Foreskin melanocyte (primary cell): ENCODE measurements at places on chromosomes 2 and 18.

DNA sequence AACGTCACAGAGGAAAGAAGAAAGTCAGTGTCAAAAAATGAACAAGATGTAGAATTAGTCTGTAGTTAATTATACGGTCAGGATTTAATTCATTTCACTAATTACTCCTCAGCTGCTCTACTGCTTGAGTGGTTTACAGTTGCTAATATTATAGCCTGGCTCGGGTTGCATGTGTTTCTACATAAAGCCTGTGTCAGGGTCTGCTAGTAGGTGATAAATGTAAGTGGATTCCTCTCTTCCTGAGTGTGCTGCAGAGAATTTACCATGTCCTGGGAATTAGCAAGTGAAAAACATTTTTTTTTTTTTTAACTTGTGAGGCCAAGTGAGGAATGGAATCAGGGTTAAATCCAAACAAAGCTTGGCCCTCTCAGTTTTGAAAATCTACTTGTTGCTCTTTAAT lies 622.6 kb downstream of the EPHA4 start:
- DNase-seq = no peak

DNA sequence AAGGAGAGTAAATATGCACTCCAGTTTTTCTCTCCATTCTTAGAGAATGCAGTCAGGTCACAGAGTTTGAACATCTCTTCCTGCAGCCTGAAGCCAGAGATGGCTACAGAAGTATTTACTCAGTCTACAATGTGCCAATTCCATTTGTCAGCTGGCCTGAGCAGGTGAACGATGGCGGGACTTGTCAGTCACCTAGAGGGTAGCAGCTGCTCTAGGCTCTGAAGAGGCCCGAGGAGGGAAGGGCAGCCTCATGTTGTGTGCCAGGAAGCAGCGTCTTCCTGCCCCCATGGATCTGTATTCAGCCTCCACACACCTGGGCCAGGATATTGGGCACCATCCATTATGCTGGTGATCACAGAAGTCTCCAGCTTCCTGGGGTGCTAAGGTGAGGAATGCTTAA lies 316.7 kb upstream of the CHAC2 start:
- no peak for DNase-seq

DNA sequence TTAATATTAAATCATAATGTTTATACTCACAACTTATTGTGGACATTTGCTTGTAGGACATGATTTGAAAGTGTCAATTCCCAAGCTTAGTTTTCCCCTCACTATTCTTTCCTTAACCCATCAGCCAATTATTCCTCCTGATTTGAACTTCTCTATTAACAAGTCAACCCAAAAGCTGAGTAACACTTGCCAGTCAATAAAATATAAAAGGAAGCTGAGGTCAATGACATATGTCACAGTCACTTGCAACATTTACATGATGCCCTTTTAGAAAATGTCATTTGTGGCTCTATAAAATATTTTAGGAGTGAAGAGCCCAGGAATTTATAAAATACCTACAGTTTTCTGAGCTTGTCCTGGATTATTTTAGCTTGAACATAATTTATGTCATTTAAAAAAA lies 7.2 kb downstream of the CCDC68 start:
- no peak for DNase-seq

GRCh38 chr18:77651441-77651840 lies 401.8 kb downstream of the GALR1 start:
- no peak for DNase-seq

DNA sequence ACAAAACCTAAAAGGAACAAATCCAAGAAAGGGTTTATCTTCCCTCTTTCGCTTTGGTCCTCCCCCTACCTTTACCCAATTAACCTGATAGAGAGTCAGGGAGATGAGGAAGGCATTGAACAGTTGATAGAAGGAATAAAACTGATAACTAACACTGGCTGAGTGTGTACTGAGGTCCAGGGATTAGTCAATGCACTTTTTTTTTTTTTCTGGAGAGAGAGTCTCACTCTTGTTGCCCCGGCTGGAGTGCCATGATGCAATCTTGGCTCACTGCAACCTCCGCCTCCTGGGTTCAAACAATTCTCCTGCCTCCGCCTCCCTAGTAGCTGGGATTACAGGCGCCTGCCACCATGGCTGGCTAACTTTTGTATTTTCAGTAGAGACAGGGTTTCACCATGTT lies 250.2 kb upstream of the CWC22 start:
- DNase-seq = no peak

DNA sequence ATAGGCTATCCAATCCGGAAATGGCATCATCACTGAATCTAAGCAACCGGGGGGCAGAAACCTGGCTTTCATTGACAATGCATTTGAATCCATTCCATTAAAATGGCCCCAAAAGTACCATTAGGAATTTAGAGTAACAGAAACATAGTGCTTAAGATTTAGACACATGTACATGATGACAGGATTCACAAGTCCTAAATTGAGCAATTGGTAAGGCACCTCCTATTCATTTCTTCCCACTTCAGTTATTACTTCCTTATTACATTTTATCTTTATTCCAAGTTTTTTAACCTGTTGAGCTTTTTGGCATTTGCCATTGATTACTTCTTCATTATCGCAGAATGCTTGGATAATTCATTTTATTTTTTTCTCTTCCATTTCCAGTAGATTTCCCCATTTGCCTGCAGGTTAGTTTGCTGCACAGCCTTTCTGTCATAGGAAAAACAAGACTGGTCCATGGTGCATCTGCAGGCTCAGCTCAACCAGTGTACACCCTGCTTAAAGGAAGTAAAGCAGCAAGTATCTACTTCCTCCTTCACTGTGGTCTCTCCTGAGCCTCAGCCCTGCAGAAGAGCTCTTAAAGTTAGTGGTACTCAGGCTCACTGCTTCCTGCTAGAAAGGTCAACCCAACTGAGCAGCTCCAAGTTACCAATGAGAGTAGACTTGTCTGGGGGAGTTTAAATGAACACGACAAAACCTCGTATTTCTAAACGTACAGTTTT lies 89.2 kb downstream of the DOCK10 start:
- no peak for DNase-seq

- DNase-seq = no peak
These were observed 1.4 kb downstream of the RAB11FIP5 start for GRCh38 chr2:73111073-73112025.

GRCh38 chr2:60499651-60500265 lies 53.7 kb downstream of the BCL11A start:
- DNase-seq = no peak

DNA sequence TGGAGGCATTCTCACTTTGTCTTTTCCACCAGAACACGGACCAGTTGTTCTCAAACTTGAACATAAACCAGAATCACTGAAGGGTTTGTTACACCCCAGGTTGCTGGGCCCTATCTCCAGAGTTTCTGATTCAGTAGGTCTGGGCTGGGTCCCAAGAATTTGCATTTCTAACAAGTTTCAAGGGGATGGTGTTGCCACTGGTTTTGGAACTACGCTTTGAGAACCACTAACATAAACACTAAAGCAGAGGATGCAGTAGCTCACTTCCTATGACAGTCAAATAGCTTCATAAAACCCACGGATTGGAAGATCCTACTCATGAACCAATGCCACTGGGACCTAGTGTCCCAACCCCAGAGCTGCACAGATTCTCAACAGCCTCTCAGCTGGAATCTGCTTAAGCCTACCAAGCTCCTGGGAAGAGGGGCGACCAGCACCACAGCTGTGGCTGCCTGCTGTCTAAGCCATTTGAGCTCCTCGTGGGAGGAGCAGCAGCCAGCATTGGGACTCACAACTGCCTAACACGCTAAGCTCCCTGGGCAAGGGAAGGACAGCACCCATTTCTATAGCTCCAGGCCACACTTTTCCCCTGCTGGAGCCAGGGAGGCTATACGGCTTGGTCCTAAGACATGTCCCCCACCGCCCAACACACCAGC lies 62.5 kb downstream of the C1D start:
- DNase-seq = no peak

GRCh38 chr2:241005569-241005968 lies 7.2 kb downstream of the SNED1 start:
- DNase-seq = no peak

DNA sequence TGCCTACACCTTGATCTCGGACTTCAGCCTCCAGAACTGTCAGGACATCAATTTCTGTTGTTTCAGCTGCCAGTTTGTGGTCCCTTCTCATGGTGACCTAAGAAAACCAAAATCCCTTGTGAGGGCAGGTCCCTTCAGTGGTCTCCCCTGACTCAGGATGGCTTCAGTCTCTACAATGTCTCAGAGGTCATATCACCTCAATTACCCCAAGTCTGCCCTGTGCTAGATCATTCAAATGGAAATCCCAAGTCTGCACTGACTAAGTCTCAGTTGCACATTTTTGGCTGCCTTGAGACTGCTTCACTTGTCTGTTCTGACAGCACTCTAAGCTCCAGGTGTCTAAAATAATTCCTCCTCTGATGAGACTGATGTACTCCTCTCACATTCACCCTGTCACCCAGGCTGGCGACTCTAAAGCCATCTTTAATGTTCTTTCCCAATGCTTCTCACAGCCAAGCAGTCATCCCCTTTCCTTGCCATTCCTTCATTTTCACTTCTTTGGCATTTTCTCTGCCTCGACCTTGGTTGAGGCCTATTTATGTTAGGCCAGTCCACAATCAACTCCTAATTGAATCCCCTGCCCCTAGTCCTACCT lies 470.8 kb downstream of the DLGAP1 start:
- no peak for DNase-seq

GRCh38 chr2:25301453-25302352 lies 40.0 kb downstream of the DNMT3A start:
- DNase-seq = no peak

- no peak for DNase-seq
These were observed 823.1 kb downstream of the EPHA4 start for GRCh38 chr2:220748875-220749479.

- no peak for DNase-seq
These were observed 48.0 kb downstream of the COA5 start for GRCh38 chr2:98560256-98560771.

DNA sequence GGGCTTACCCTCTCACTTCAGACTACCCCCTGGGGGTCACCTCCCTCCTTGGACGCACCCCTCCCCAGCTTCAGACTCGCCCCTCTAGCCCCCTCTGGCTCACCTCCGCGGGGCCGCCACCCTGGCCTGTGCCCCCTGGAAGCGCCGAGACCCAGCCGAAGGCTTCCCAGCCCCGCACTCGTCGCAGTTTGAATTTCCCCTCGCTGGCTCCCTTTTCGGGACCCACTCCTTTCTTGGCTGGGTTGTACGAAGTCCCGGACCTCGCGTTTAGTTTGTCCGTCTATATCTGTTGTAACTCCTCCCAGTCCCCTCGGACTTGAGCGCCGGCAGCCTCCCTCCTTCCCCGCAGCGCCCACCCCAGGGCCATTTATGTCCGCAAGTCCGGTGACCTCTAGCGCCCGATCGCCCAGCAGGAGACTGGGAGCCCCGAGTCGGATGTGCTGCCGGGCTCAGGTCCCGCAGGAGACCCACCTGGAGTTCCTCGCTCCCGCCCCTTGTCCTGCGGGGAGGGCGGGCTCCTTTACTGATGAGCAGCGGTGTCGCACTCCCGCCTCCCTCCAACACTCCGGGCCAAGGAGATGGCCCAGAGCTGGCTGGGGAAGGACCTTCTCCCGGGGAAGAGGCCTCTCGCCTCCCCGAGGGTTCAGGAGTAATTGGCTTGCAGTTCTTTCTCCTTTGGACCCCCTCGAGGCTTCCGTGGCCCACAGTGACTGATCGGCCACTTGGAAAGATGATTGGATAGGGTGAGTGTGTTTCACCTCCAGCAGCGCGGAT lies 692 bp upstream of the RAX start:
- DNase-seq = no peak

DNA sequence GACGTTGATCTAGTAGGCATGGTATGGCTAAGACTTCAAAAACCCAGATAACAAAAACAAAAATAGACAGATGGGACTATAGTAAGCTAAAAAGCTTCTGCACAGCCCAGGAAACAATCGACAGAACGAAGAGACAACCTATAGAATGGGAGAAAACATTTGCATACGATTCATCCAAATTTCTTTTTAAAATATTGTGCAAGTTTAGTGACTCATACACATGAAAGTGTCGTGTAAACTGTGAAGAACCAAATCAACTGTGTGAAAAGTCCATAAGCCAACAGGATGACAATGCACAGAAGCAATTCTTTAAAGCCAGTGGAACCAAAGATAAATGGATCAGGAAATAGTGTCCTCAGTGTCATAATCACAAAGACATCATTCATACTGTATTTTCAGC lies 671.1 kb downstream of the RNF144A start:
- peak; percentile 81 for DNase-seq

GRCh38 chr2:985317-985898 lies 34.8 kb downstream of the SNTG2 start:
- no peak for DNase-seq

DNA sequence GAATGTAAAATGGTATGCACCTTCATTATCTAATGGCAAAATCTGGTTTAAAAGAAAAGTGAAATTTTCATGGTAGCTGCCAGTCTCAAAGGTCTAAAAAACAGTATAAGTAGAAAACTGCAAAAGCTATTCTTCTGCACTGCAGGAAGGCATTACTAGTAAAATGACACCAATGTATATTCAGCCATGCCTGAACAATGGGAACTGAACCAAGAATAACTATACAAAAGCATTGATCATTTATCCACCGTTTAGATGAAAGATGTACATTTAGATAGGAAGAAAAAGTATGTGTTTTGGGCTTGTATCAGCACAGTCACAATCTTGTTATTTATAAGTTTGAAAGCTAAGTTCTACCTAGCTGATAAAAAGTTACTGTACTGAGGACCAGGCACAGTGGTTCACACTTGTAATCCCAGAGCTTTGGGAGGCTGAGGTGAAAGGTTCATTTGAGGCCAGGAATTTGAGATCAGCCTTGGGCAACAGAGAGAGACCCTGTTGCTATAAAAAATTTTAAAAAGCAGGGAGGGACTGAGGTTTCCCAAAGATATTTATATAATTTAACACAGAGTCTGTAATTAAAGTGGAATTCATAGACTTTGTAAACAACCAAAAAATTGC lies 163.1 kb upstream of the WDSUB1 start:
- DNase-seq = no peak

GRCh38 chr2:125559186-125559585 lies 1096.8 kb upstream of the GYPC start:
- no peak for DNase-seq

DNA sequence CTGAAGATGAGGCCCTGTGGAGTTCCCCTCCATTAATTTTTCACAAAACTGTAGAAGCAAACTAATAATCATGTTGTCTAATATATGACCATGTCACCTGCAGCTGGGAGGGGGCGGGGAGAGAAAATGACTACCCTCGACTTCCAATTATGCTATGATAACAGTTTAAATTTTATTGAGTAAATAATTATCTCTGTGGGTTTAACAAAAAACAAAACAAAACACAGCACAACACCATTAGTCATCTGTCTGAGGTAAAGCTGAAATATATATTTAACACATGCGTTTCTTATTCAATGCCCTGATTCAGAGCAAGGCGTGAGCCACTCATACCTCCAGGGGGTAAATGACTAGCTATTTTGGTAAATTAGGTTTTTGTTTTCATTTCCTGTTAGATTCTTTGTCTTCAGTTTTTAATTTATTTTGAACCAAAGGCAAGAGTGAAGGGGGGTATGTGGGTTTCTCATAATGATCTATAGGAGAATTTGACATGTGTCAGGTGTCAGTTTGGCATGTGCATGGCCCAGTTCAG lies 77.4 kb upstream of the ZCCHC2 start:
- peak; percentile 77 for DNase-seq
